8988T (cell line): ENCODE measurements at places on chromosomes 2 and 18.

GRCh38 chr2:209579230-209579749, 155.4 kb downstream of the MAP2 start:
- DNase-seq, result no peak

DNA sequence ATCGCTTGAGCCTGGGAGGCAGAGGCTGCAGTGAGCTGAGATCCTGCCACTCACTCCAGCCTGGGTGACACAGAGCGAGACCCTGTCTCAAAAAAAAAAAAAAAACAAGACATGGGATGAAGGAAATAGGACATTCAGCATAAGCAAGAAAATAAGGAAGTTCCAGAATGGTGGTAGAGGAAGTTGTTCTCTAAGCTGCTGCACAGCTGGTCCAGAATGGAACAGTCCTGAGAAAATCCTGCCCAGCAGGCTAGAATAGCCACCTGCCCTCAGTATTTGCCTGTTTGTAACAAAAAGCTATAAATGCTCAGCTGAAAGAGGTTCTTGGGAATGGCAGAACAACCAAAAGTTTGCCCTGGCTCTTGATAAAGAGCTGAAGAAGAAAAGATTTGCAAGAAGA, 11.1 kb upstream of the MAPRE3 start:
- no peak for DNase-seq

- no peak for DNase-seq
Measured at GRCh38 chr2:88269836-88270235, 99.7 kb downstream of the THNSL2 start.

DNA sequence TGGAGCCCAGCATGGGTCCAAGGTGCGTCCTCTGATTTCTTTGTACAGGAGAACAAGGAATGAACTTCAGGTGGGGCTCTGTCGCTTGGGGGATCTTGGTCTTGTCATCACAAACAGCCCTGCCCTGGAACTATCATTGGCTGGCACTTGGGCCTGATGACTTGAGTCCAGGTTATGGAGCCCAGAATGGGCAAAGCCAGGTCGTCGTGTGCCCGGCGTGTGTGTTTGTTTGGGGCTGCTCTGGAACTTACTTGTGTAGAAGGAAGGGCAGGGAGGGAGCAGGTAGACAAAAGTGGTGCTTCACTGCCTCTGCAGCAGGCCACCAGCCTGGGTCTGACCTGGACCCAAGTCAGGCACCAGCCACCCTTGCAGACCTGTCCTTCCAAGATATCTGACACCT, 306.3 kb upstream of the HS6ST1 start:
- DNase-seq, result no peak

GRCh38 chr18:36717422-36718110, 111.2 kb downstream of the TPGS2 start:
- no peak for DNase-seq
